GM20000 (cell line): ENCODE measurements at places on chromosomes 1 and 21.

GRCh38 chr1:237730826-237731350, 159.8 kb downstream of the ZP4 start:
- no peak for DNase-seq

GRCh38 chr21:41754479-41754891, 12.4 kb downstream of the RIPK4 start:
- no peak for DNase-seq

GRCh38 chr1:30664103-30664755, 59.2 kb downstream of the MATN1 start:
- no peak for DNase-seq

DNA sequence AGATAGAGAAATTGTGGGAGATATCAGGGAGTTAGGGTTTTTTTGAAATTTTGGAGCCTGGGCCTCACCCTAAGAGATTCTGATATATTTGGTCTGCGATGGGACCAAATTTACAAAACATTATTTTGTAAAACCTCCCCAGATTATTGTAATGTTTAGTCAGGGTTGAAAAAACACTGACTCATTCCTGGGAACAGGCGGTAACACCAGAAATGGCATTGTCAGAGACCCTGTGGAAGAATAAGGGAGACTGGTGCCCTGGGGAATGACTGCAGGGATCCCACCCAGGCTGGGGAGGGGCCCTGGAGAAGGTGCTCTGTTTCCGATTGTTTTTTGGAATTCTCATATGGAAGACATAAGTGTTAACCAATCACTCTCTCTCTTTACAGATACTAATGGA, 13.1 kb upstream of the STRIP1 start:
- DNase-seq = no peak

GRCh38 chr1:10177876-10178275, 32.5 kb upstream of the KIF1B start:
- no peak for DNase-seq

- DNase-seq = no peak
These were observed 20.0 kb upstream of the CPT2 start for GRCh38 chr1:53176452-53177208.
